GM12891 (cell line): ENCODE measurements at places on chromosomes 13 and 19.

GRCh38 chr13:44817131-44817671, 172.1 kb downstream of the NUFIP1 start:
- no peak for DNase-seq

- DNase-seq = no peak
These were observed 22.8 kb upstream of the RNF17 start for GRCh38 chr13:24741016-24741662.

DNA sequence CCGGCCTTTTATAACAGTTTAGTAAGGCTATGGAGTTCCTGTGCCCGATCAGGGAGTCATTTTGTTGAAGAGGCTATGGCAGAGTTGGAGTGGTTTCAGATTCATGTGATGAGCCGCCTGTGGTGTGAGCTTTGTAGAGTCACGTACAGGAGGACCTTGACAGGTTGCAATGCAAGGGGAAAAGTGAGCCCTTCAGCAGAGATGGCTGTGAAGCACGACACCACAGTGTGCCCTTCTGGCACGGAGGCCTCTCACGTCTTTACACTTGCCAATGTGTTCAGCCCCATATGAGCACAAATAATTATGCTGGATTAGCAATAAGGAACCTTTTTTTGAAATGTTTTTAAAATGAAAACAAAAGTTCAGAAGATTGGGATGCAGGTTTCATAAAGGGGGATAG, 499.8 kb downstream of the LIG4 start:
- DNase-seq = no peak

DNA sequence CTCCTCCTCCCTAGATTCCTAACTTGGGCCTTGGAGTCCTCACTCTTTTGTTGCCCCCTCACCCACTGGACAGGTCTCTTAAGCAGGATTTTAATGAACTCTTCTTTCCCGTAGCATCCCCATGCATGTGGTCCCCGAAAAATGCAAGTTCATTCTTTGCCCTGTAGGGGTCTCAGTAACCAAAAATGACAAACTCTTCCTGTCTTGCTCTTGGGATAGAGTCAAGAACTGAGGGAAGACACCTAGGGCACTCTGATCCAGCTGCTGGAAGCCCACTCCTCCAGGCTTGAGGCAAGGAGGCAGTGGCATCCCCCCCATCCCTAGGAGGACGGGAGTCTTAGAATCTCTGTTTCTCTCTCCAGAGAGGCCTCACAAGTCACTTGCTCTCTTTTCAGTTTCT, 987.0 kb downstream of the DIAPH3 start:
- DNase-seq = no peak

GRCh38 chr13:55361141-55361540, 1779.6 kb upstream of the PRR20A start:
- no peak for DNase-seq

DNA sequence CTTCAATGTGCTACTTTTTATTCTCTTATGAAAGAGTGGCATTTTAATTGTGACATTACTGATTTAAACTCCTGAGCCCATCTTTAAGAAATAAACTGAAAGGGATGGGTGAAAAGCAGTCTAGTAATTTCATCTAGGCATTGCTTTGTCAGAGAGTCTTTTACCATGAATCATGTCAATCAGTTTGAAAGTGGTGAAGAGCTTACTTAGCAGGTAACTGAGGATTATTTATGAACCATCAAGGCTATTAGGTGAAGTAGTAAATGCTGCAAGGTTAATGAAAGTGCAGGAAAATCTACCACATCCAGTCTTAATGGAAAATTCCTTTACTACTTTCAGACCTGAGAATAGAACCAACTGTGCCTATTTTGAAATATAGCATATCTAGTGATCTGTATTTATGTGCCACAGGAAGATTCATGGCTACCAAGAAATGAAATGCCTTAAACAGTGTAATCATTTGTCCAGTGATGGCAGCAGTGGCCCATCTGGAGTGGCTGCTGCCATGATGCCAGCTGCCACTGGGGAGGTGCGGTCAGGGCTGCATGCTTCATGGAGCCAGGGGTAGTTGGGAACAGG, 368.9 kb downstream of the SLITRK6 start:
- no peak for DNase-seq

DNA sequence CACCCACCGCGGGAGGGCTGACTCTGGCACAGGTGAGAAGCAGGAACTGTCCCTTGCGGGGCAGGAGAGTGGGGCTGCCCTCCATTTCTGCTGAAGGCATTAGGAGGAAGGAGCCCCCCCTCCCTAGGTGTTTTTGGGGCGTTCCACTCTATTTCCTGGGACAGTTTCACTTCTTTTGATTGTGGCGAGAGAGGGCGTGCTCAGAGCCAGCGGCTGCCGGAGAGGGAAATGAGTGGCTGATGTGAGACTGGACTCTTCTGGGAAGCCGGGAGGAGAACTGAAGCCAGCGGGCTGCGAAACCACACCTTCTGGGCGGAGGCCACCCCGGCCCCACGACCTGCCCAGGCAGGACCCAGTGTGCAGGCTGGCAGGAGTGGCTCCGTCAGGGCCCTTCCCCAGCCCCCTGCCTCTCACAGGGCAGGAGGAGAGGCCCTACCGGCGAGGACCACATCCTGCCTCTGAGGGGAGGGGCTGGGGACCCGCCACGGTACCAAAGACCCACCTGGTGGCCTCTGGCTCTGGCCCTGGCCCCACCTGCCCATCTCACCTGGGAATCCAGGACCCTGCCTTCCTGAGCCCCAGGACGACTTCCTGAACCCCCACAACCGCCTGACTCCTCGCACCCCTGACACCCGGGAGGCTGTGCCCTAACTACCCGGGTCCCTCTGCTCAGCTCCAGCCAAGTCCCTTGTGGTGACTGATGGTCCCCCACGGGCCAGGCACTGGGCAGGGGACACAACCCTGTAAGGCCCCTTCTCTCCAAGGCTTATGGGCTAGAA, 25.9 kb downstream of the MPND start:
- DNase-seq = peak; percentile 65

GRCh38 chr13:27534108-27534980, 84.0 kb upstream of the MTIF3 start:
- DNase-seq = no peak

DNA sequence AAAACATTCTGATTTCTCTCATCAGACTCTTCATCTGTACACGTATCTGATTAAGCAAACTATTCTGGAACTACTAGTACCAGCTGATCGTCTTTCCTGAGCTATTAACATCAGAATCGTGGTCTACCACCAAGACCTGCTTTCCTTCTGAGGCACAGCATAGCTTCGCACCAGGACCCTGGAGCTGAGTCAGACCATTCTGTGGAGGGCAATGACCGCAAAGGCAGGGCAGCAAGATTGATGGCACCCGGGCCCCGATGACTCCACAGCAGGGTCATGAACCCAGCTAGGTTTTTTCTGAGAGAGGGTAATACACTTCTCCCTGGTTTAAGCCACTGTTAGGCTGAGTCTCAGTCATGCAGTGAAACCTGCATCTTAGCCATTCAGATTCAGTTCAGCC, 158.7 kb upstream of the GPR12 start:
- no peak for DNase-seq

- DNase-seq = peak; percentile 84
These were observed 2.3 kb downstream of the PRKD2 start for GRCh38 chr19:46714444-46715106.

DNA sequence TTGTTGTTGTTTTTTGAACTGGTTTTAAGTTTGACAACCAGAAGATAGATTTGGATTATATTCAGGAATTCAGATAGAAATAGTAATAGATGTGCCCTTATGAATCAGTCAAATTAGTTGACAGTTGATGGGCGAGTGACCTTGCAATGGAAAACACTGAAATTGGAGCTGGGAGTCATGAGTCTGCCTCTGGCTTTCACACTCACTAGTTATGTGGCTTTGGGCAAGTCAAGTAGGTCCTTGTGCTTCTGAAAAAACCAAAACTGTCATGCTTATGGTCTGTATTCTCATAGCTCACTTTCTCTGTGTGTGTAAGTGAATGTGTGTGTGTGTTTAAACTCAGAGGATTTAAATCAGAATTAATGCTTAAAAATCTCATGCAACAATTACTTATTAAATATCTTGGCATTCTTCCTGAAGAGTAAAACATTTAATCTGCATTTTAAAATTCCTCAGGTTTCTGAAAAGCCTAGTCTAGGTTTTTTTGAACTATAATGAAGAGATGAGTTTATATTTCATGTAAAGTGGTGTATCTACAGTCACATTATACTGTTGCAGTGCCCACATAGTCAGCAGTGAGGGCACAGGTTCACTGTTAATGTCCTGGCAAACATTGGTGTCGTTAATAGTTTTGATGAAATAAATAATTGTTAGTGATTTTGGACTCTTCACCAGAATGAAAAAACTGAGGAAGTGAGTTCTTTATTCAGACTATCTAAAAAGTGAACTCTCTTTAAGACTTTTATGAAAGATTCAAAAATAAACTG, 32.5 kb downstream of the UCHL3 start:
- DNase-seq = no peak
